ENCODE measurements at places on chromosomes 16 and 17.
A peak's percentile ranks its signal among the peaks of the same experiment; 100 is the strongest.

DNA sequence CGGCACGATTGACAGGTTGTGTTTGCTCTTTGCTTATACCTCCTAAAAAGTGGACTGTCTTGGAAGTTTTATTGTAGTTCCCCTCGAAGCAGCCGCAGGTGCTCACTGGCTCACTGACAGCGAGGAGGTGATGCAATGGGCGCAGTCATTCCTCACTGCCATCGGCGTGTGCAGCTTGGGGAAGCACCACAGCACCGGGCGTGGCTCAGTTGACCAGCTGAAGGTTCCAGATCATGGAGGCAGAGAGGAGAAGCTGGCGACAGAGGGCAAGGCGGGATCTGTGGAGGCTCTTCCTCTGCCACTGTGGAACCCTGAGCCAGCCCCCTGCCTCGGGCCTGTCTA is 72.1 kb upstream of the TNRC6C start:
- DNase-seq = no peak

DNA sequence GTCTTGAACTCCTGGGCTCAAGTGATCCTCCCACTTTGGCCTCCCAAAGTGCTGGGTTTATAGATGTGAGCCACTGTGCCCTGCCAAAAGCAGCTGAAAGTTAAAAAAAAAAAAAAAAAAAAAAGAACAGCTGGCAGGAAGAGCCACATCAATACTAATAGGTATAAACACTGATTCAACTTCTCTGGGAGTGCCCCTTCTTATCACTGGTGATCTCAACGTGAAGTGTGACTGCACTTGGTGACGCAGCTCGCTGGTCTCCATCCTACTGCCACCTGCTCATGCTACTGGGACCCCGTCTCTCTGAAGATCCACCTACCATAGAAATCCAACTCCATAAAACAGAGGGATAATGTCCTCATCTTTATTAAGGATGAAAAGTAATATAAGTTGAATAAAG is 40.8 kb downstream of the RNF157 start:
- peak; percentile 70 for DNase-seq

GRCh38 chr17:37490638-37491614 is 1.2 kb downstream of the DUSP14 start:
- DNase-seq = no peak

- no peak for DNase-seq
These were observed 10.6 kb upstream of the KCTD5 start for GRCh38 chr16:2671741-2672140.

GRCh38 chr16:87849419-87850008 is 19.8 kb downstream of the SLC7A5 start:
- DNase-seq = no peak

- no peak for DNase-seq
These were observed 13.2 kb downstream of the DYNLRB2 start for GRCh38 chr16:80554033-80554432.

GRCh38 chr17:68777243-68777855 is 176.2 kb upstream of the FAM20A start:
- DNase-seq = peak; percentile 10

DNA sequence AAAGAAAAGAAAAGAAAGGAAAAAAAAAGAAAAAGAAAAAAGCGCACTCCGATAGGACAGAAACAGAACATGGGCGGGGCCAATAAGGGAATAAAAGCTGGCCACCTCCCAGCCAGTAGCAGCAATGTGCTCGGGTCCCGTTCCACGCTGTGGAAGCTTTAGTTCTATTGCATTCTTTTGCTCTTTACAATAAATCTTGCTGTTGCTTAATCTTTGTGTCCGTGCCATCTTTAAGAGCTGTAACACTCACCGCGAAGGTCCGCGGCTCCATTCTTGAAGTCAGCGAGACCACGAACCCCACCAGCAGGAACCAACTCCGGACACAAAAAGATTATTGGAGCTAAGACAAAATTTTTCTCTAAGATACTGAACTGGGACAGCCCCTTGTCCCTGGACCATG is 3.1 kb upstream of the ARL5C start:
- DNase-seq = no peak

GRCh38 chr17:17350491-17351355 is 47.5 kb downstream of the NT5M start:
- DNase-seq = no peak

DNA sequence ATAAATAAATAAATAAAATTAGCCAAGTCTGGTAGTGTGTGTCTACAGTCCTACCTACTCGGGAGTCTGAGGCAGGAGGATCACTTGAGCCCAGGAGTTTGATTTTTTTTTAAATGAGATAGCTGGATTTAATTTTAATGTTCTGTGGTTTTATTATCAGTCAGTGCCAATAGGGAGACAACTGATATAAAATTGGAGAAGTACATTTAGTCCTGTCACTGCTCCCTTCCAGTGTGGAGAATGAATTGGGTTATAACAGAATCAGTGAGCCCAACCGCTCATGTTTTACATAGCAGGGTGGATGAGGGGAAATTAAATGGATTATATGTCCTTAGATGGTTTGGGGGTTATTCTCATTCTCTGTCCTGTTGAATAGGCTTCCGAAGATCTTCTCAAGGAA is 6.2 kb downstream of the NME1 start:
- no peak for DNase-seq

GRCh38 chr17:7367083-7367482 is 12.1 kb downstream of the TMEM95 start:
- no peak for DNase-seq

- DNase-seq = no peak
These were observed 12.7 kb downstream of the JPT2 start for GRCh38 chr16:1690810-1691209.

GRCh38 chr16:51773071-51773890 is 622.2 kb upstream of the SALL1 start:
- no peak for DNase-seq

DNA sequence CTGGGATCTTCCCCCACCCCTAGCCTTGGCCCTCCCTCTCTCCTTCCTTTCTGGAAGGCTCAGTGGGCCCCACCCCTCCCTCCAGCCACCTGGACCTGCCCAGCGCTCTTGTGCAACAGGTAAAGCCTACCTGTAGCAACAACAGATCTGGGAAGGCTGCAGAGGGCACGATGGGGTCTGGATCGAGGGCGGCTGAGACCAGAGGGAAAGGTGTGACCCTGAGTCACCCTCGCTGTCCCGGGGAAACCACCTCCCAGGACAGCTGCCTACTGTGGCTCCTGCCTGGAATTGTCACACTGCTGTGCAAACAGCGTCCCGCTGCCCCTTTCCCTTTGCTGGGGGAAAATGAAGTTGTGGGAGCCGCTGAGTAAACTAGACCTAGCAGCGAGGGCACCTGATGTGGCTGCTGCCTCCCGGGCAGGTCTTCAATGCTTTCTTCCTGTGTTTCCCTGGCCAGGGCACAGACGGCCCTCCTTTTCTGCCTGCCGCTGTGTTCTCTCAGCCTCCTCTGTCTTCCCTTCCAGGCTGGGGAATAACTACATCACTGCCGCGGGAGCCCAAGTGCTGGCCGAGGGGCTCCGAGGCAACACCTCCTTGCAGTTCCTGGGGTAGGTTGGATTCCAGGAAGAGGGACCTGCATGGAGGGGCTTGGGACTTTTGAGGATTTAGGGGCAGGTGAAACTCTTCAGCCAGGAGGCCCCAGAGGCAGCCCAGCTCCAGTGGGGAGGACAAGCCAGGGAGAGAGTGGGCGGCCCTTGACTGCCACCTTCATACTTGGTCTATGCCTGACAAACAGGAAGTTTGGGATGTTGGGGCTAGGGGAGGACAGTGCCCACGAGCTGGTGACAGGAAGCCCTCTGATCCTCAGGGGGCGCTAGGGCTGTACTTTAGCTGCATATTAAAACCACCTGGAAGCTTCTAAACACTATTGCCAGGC is 22.2 kb upstream of the CYLD start:
- DNase-seq = no peak

DNA sequence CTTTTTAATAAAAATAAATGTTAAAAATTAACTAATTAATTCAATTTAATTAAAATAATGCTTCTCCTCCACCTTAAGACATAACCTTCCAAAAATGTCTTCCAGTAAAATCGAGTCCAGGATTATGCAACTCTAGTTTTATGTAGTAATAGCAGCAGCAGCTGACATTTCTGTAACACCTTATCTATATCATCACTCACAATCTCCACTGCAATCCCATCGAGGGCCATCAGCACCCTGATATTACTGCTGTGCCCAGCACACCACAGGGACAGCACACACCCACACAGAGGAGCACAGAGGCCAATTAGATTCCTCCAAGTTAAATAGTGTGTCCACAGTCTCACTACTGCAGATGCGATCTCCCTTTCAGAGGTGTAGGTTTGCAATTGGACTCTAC is 2.9 kb downstream of the RPH3AL start:
- DNase-seq = no peak

- DNase-seq = no peak
These were observed 135.7 kb upstream of the NLRP1 start for GRCh38 chr17:5719976-5720375.

GRCh38 chr17:77608431-77608830 is 350.1 kb upstream of the TNRC6C start:
- DNase-seq = no peak

- DNase-seq = no peak
These were observed 135.6 kb downstream of the AATF start for GRCh38 chr17:37084372-37084771.

GRCh38 chr17:30520882-30521281 is 43.7 kb downstream of the GOSR1 start:
- no peak for DNase-seq

GRCh38 chr17:77451245-77451893 is 310.6 kb downstream of the SEC14L1 start:
- peak; percentile 60 for DNase-seq

- no peak for DNase-seq
These were observed 230.0 kb downstream of the NTN1 start for GRCh38 chr17:9251273-9251672.

DNA sequence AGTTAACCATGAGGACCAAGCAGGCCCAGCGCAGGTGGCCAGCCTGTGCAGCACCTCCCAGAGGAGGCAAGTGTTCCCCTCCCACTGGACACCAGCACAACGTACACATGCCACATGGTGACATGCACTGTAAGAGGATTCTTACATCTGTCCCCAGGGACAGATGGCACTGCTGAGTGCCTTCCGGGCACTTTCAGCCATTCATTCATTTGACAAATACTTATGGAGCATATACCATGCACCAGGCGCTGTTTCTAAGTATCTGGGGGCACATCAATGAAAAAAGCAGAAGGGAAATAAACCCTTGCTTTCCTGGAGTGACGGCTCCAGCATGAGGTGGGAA is 79.6 kb downstream of the GAS7 start:
- DNase-seq = no peak

GRCh38 chr16:83768986-83769385 is 38.8 kb upstream of the HSBP1 start:
- DNase-seq = no peak

DNA sequence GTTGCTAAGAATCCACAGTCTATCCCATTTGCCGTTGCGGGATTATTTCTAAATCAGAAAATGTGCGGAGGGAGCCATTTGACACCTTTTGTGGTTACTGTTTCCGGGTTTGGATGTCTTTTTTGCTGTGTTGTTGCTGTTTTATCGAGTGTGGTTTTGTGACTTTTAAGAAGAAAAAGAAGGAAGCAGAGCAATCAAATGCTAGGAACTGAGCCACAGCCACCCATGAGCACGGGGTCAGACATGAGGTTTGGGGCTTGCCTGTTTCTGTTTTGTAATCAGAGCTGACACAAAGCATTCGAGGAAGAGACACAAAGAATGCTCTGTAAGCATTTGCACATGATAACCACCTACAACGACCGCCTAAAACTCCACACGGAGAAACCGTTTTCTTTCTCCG is 53.1 kb upstream of the CHMP6 start:
- DNase-seq = no peak

GRCh38 chr17:74759243-74759801 is 10.9 kb downstream of the NHERF1 start:
- no peak for DNase-seq

- no peak for DNase-seq
These were observed 24.5 kb downstream of the GAS7 start for GRCh38 chr17:10173913-10174312.

GRCh38 chr17:79188048-79188447 is 113.4 kb downstream of the ENGASE start:
- DNase-seq = no peak

GRCh38 chr17:35548208-35548810 is 10.8 kb upstream of the SLFN12L start:
- DNase-seq = no peak

- DNase-seq = peak; percentile 76
These were observed 7.5 kb downstream of the LDHD start for GRCh38 chr16:75108792-75109731.

GRCh38 chr16:50606431-50607050 is 58.3 kb downstream of the NKD1 start:
- DNase-seq = no peak

DNA sequence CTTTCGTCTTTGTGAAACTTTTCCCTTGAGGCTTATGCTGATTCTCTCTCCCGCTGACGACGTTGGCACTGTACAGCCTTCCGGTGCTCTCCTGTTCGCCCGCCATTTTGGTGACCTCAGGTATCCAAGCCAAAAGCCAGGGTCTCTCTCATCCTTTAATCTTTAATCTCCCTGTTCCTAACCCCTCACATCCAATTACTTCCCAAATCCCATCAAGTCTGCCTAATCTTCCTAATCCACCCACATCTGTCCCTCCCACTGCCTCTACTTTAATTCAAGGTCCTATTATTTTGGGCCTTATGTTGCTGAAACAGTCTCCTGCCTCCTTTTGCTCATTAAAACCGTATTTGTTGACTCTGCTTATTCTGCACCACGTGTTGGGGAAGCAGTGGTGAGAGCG is 7.3 kb downstream of the WRAP53 start:
- DNase-seq = no peak

GRCh38 chr17:42692489-42692888 is 10.2 kb downstream of the CNTNAP1 start:
- DNase-seq = no peak

DNA sequence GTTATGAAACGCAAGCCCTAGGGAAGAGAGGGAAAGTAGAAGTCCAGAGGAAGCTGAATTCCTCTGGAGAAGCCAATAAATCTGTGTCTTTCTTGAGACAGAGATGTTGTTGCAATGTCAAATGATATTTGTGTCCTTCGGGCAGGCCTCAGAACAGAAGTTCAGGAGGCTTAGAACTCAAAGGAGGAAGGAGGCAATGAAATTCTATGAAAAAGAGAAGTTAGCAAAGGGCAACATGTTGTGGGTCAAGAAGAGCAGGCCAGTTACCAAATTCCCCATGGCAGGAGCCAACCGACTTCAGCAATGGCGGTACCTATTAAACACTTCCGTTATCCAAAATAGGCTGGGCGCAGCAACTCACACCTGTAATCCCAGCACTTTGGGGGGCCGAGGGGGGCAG is 109.0 kb upstream of the DHX40 start:
- DNase-seq = no peak

DNA sequence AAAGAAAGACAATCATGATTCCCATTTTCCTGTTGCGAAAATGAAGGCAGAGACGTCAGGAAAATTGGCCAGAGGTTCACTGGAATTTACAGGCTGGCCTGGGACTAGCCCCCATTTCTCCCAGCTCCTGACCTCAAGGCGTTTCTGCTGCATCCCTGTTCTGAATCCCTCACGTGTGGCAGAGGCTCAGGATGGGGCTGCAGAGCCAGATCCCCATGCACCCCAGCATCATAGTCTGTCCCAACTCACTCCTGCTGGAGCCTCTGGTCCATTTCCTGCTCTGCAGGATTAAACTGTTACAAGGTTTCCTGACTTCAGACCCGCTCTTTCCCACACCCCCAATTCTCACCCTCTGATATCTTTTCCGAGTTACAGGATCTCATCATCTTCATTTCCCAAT is 2.9 kb downstream of the GPRC5B start:
- no peak for DNase-seq

GRCh38 chr17:31437720-31438400 is 46.4 kb downstream of the RAB11FIP4 start:
- no peak for DNase-seq
